ENCODE measurements at places on chromosomes 16 and 17.

DNA sequence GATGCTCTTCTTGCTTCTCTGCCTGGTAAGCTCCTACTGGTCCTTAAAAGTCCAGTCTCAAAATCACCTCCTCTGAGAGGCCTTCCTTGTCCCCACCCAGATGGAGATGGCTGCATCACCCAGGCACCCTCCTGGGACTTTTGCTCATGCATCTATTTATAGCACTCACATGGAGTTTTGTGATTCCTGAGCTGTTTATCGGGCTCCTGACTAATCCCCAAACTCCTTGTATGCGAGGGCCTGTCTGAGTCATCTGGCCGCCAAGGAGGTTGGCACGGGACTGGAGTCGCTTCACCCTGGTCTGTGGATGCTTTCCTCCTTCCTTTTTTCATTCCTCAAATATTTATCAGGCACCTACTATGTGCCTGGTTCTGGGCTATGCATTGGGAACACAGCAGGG lies 2.3 kb upstream of the MAP2K3 start:
- DNase-seq: no peak

GRCh38 chr16:67873435-67874370 lies 851 bp downstream of the EDC4 start:
- DNase-seq: no peak

GRCh38 chr16:22425036-22425801 lies 50.8 kb upstream of the CDR2 start:
- no peak for DNase-seq

DNA sequence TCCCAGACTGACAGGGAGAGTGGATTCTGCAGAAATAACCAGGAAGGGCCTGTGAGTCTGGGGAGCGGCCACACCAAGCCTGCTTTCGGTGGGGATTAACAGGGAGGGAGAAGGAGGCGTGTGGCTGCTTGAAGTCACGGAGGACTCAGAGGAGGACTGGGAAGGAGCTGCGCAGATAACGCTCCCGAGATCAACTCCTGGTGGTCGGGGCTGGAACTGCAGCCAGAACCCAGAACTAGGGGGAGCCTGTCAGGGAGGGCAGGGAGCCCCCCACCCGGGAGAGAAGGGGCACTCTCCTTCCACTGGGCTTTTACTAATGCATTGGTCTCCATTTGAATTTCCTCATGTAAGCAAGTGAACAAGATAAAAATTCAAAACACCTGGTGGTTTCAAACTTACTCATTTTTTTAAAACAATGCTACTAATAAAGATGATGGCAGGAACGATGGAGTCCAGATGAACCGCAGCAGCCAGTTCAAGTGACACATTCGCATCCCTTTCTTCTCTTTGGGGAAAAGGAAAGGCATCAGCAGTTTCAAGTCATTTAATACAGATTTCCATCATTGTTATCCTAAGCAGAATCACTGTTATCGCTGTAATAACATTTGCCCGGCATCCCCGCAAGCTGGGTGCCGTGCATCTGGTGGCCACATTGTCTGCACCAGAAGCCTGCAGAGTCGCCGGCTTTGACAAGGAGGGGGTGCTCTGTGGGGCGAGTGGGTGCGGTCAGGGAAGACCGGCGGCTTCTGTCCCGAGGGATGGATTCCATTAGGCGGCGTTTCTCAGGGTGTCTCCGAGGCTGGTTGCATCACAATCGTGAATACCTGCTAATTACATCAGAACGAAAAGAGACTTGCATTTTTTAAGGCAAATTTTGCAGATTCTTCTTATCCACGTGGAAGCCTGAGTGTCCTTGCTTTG lies 183.0 kb downstream of the FOXL1 start:
- DNase-seq: peak; percentile 80

- DNase-seq: no peak
These were observed 154.0 kb downstream of the ZNF423 start for GRCh38 chr16:49701789-49702494.

GRCh38 chr16:81680444-81681275 lies 98.4 kb upstream of the PLCG2 start:
- no peak for DNase-seq

Measured in activated effector memory CD4-positive, alpha-beta T cell treated with anti-CD3 and anti-CD28 coated beads, Interleukin-2, amount 50 U/mL, for 16 hours (primary cell).